Left lung (tissue), 14 donors: ENCODE measurements at places on chromosomes 5 and 9.

- DNase-seq: no peak
Measured at GRCh38 chr5:96121364-96121763, 159.7 kb upstream of the ELL2 start.

DNA sequence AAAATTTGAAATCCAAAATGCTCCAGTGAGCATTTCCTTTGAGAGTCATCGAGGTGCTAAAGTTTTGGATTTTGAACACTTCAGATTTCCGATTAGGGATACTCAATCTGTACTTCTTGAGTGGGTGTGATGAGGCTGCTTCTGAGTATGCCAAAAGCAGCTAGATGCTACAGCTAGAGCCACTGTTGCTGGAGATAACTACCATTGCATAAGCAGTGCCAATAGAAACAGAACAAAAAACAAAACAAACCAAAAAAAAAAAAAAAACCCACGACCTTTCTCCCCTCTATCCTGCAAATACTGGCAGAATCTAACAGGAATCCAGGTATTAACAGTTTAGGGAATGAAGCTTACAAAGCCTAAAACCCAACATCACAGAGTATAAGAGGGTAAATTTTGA, 43.5 kb downstream of the PKD2L2 start:
- DNase-seq: no peak

DNA sequence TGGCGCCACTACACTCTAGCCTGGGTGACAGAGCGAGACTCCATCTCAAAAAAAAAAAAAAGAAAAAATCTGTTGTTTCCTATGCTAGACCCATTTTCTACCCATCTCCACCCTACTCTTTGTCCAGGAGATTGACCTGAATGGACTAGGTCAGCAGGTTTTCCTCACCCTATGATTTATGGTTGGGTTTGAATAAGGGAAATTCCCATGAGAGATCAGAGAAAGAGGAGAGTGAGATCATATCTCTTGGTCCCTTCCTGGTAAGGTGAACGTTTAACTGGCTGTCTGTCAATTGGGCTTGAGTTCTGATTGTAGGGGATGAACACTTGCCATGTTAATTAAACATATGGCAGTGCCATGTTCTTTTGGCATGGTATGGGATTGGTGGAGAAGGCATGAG, 387.4 kb downstream of the MAN2A1 start:
- no peak for DNase-seq

DNA sequence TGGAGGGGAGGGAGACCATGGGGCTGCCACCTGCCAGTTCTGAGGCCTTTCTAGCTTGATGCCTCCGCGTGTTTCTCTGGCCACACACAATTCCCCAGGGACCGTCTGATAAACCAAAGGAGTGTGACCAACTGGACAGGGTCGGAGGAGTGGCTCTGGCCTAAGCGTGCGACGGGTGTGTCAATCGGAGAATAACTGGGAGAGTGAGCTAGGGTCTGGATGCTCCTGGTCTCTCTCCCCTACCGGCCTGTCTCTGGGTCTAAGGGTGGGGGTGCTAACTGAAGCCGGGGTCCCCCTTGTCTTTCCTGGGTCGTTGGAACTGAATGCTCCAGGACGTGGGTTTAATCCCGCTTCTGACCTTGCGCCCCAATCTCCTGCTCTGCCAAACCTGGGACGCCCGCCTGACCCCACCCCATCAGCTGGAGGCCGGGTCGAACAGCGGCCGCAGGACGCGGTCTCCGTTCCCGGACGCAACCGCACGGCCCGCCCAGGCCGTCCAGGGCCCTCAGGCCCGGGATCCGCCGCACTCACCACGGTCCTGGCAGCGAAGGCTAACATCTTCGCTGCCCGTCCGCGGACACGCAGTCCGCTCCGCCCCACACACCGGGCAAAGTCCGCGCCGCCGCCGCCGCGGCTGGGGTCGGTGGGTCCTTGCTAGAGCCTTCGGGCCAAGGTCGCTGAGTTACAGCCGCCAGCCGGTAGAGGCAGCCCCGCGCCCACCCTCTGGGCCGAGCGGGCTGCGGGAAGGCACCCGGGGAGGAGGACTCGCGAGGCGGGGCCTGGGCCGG, 447 bp downstream of the CRAT start:
- DNase-seq: no peak

DNA sequence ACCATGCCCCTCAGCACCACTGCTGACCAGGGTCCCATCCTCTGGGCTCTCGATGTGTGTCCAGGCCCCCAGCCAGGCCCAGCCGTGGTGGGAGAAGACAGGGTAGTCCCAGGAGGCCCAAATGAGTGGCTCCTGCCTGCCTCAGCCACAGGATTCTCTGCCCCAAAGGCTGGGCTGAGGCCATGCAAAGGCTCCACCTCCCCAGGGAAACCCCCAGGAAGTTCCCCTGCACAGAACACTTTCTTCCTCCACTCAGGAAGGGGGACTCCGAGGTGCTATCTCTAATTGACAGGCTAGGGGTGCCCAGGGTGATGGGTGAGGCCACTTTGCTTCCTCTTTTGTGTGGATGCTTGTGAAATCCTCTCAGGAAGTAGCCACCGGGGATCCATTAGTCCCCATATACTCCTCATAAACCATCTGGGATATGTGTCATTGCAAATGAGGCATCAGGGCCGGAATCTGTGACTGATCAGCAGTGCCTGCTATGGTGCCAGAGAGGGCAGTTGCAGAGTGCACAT, 23.1 kb upstream of the TDRD7 start:
- no peak for DNase-seq

- DNase-seq: no peak
Measured at GRCh38 chr9:128521956-128522355, 17.4 kb downstream of the GLE1 start.

DNA sequence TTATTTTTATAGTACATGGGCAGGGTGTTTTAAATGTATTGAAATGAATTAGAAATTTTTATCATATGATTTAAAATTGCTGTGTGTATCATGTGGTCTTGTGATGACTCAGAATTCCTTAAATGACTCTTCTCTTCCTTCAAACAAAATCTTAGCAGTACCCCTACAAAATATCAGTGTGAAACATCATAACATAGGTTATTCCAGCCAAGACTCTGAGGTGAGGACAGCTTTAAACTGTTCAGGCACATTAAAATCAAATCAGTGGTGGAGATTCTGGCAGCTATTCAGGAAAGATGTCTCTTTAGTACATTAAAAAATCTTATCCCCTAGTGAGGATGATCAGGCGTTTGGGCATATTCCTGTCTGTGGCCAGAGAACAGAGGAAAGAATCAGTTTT, 174.0 kb downstream of the MAN2A1 start:
- DNase-seq: no peak

- DNase-seq: no peak
Measured at GRCh38 chr5:128782446-128782845, 182.8 kb upstream of the SLC27A6 start.

DNA sequence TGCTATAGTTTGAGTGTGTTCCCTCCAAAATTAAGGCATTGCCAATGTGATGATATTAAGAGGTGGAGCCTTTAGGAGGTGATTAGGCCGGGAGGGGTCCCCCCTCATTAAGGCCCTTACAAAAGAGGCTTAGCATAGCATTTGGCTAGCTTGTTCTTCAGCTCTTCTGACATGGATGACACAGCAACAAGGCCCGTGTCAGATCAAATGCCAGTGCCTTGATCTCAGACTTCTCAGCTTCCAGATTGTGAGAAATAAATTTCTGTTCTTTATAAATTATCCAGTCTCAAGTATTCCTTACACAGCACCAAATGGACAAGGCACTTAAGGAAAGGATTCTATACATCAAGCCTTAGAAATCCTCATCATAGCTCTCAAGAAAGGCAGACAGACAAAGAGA, 31.8 kb downstream of the SLC38A9 start:
- DNase-seq: no peak
